ENCODE measurements at places on chromosomes 6 and 20. TPM values are rescaled to one million over a fixed set of nuclear protein-coding genes. Genes with fewer than 3 reads are reported as not detected.
A peak's percentile ranks its signal among the peaks of the same experiment; 100 is the strongest.

DNA sequence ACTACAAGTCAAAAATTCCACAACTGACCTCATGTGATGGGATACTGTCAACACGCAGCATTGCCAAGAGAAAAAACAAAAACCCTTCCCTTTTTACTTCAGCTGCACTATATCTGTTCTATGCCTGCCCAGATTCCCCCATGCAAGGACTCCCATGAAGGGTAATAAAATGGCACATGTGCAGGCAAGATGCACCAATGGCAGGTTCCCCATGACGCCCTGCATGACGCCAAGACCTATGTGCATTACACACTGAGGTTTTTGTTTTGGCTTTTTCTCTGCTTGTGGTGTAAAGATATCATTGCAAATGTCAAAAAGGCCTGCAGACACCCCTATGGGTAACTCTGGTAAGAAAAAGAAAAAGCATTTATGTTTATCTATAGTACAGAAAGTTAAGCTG is 403.4 kb downstream of the HDGFL1 start:
- DNase-seq: no peak

- no peak for DNase-seq
These were observed 20.4 kb downstream of the SNPH start for GRCh38 chr20:1286267-1287024.

- no peak for DNase-seq
These were observed 30.5 kb downstream of the NFATC2 start for GRCh38 chr20:51511861-51512619.

DNA sequence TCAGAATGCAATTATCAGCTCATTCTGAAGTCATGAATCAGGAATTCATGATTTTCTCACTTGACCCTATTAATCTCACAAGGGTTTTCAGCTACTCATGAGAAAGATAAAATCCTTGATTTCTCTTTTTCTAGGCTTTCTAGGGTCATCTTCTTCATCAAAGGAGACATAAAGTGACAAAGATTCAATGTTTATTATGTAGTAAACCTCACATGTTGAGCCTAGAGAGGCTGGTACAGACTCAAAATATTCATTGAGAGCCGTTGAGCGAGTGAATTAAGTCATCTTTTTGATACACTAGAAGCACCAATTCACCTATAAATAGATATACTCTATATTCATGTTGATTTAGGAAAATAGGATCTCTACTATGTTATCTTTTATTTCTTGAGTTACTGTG is 104.8 kb upstream of the TRAF3IP2 start:
- DNase-seq: no peak

DNA sequence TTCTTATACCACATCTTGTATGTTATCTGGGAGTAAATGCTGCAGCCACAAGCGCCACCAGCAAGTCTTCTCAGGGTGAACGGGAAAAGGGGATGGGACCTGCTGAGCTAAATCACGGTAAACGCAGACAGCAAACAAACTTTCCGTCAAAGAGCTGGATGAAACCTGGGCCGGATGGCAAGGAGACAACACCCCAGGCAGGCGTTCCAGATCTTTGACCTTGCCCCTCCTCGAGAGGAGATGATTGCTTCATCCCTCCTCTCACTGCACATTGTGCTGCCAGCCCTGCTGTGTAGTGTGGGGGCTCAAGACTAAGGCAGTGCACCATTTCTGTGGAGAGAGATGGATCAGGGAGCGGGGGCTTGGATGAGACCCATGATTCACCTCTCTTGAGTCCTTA is 9.8 kb downstream of the RAET1E start:
- DNase-seq: no peak

GRCh38 chr6:51626391-51626790 is 461.0 kb downstream of the PKHD1 start:
- no peak for DNase-seq

DNA sequence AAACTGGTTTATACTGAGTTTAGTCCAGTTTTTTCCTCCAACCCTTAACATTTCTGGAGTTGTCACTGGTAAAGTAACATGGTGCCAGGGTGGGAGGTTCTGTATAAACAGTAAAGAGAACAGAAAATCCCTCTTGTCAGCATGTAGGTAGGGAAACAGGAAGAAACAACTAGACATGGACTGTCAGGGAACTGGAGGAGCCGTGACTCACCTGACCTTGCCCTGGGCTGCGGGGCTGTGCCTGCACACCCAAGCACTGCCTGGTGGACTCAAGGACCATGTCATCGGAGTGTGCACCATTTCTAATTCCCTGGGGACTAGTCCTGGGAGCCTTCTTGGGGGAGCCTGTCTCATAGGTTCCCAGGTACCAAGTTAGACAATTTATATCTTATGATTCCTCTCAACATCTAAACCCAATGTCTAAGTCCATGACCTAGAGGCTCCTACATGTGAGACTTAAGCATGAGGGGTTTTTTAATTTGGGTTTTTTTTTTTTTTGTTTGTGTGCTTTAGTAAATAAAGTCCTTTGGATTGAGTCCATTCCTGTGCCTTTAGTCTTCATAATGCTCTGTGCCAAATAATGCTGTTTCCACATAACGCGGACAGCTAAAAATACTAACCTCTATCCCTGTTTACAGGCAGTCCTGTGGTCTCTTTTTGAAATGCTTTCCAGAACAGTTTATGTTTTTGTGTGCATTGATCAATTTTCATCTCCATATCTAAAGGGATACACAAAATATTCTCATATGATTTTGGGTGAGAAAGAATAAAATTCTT is 136.9 kb upstream of the SUPT3H start:
- no peak for DNase-seq

DNA sequence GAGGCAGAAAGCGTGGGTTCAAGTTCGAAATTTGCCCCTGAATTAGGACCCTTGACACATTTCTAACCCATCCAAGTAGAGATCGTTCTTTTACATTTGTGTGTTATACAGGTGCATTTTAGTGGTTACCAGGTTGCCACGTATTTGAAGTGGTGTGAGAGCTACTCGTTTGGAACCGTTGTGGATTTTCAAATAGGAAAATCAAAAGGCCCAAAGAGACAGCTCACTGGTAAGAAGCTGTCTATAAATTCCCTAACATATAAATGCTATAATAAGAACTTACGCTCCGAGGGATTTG is 1.6 kb upstream of the REV3L start:
- peak; percentile 35 for DNase-seq

DNA sequence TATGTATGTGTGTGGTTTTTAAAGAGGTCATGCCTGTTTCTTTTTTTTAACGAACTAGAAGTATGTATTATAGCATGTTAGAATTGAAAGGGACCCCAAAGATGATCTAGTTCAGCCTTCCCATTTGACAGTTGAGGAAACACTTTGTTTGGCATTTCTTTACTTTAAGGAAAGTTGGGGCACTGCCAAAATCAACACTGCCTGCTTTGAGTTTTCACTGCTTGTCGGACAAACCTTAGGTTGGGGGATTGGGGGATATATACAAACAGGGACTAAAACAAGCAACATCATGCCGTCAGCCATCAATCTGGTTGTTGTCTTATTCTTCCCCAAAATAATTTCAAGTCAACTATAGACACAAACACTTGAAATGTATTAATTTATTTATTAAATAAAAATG is 14.1 kb upstream of the CALHM6 start:
- no peak for DNase-seq

GRCh38 chr6:42230345-42231321 is 13.0 kb upstream of the MRPS10 start:
- peak; percentile 38 for DNase-seq

DNA sequence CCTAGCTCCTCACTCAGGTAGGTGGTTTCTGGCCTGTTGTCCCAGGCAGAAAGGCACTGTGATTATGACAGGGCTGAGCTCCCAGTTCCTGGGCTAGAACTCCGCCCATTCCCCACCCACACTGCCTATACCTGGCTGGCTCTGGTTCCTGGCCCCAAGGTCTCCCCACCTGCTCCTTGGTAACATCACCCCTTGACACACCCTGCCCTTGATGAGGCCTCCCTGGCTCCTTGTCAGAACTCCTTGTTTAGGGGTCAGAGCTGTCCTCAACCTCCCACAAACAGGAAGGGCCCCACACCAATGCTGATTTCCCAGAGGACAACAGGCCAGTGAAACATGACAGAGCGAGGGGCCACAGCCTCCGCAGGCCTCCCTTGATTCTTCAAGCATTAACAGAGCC is 15.5 kb upstream of the MYMX start:
- DNase-seq: no peak

GRCh38 chr6:114445846-114446245 is 103.0 kb upstream of the HS3ST5 start:
- no peak for DNase-seq

The RFX6 gene
- not detected for total RNA-seq

The TDRD6 gene
- 1.8 TPM for total RNA-seq

The CLDN20 gene
- not detected for total RNA-seq

The DUSP22 gene
- total RNA-seq: 17.0 TPM

The CTCFL gene
- not detected for total RNA-seq

The PI16 gene
- total RNA-seq: 1.5 TPM
